Ascending aorta (tissue), 2 donors: ENCODE measurements at places on chromosomes 1 and 21. TPM values are rescaled to one million over a fixed set of nuclear protein-coding genes. Genes with fewer than 3 reads are reported as not detected.

CD1C gene
- not detected for total RNA-seq

EDN2 gene
- total RNA-seq, result not detected

GPR61 gene
- not detected for total RNA-seq

KRTAP20-4 gene
- total RNA-seq, result not detected

ATP1A2 gene
- 316 TPM for total RNA-seq

RBP7 gene
- total RNA-seq, result 119 TPM

SPRR2B gene
- total RNA-seq, result not detected

FAM72D gene
- not detected for total RNA-seq

OR10T2 gene
- not detected for total RNA-seq

GBP1 gene
- total RNA-seq, result 59.7 TPM

TMEM200B gene
- total RNA-seq, result 18.5 TPM

CELSR2 gene
- 3.6 TPM for total RNA-seq

DISC1 gene
- 16.0 TPM for total RNA-seq

DNA sequence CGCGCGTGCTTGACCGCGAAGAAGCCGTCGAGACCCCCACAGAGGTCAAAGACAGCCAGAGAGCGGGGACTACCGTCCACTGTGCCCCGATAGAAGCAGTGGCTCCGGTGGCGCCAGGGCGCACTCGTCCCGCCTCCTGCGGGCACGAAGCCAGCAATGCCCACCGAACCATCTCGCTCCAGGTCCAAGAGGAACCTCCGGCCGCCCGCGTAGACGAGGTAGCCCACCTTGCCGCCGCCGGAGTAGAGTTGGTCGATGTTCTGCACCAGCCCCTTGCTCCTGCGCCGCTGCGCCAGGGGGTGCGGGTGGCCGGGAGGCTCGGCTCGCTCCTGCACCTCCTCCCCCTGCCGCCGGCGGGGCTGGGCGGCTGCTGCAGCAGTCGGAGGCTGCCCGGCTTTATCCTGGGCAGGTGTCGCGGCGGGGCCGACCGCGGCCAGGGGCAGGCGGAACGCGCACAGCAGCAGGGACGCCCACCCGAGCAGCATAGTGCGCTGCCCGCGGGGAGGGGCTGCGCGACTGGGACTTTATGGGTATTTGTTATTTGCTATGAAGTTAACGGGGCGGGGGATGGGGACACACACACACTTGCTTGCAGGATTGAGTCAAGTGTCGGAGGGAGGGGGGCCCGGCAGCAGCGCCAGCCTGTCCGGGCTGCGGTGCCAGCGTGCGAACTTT, 844 bp downstream of the ADAMTS5 start:
- peak; percentile 63 for DNase-seq

DNA sequence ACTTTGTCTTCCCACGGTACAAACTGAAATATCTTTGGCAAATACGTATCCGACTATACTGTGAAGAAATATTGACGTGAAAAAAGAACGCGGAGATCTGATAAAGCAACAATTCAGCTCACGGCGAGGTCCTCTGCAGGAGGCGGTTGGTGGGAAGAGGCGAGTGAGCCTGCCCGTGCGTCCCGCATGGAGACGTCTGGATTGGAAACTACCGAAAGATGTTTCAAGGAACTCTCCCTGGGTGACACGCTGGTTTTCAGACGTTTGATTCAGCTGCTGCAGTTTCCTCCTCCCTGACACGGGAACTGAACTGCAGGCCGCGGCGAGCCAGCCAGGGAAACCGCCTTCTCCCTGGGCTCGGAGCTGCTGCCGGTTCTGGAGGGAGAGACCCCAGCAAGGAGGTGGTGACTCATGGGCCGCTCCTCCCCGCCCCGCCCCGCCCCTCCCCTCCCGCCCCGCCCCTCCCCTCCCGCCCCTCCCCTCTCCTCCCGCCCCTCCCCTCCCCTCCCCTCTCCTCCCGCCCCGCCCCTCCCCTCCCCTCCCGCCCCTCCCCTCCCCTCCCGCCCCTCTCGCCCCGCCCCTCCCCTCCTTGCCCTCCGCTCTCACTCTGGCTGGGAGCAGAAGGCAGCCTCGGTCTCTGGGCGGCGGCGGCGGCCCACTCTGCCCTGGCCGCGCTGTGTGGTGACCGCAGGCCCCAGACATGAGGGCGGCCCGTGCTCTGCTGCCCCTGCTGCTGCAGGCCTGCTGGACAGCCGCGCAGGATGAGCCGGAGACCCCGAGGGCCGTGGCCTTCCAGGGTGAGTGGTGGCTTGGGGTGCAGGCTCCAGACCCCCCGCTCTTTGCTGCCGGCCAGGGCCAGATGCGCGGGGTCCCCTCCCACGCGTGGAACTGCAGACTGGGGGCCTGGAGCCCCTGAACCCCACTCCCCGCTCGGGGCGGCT, at the start of gene COL6A1:
Gene COL6A1, plus strand, starts transcription at position 620 of the 941 bp plus-strand sequence. Its CDS starts 81 bp downstream, at position 701.
- DNase-seq, result no peak

DNA sequence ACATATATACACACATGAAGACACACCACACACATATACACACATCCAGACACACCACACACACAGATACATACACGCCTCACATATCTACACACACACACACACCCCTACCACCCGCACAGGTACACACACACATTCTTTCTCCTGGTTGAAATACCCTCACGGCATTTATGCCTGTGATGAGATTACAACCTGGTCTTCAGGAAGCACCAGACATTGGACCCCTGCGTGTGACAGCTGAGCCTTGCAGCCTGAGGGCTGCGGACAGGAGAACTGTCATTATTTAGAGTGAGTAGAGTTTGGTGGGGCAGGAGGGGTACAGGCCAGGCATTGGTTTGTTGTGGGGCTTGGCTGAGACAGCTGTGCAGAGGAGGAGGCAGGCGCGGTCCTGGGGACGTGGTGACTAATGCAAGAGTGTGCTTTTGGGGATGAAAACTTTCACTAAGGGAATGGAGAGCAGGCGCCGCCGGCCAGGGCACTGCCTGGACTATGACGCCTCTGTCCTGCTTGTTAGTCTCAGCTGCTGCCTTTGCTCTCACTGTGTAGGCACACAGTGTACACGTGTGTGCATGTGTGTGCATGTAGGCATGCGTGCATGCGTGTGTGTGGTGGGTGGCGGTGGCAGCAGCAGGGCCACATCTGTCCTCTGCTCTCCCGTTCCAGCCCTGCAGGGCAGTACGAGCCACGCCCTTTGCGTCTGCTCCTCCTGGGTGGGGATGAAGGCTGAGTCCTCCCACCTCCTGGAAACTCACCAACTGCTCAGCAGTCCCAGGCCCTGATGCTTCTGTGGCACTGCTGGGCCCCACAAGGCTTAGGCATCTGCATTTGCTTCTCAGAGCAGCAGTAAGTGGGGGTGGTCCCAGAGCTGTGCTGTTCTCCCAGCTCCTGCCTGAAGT, 57.6 kb downstream of the SPSB1 start:
- DNase-seq, result peak; percentile 75

DNA sequence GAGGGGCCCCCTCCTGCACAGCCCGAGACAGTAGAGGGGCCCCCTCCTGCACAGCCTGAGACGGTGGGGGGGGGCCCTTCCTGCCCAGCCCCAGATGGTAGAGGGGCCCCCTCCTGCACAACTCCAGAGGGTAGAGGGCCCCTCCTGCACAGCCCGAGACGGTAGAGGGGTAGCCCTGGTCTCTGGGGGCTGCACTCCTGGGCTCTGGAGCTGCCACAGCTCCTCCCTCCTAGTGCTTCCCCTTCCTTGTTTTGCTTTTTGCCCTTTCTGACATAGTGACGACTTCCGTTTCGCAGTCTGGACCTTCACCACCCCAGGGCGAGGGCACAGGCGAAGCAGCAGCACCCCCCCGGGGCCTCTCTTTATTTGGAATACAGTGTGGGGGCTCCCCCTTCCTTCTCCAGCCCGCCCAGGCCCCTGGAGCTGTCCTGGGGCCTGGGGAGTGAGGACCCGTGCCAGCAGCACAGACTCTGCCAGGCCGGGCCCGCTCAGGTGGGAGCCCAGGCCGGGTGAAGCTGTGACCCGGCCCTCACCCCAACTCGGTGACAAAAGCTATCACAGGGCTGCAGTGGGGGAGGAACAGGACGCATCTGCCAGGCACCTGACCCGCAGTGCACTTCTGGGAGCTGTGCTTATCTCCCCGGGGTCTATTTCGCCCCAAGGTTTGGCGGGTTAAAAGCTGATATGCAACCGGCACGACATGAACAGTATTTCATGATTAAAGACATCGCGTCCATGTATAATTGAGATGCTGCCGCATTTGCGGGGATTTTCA, 1.1 kb upstream of the PRXL2B start:
- peak; percentile 55 for DNase-seq

GRCh38 chr1:163980394-163980793, 578.6 kb upstream of the PBX1 start:
- DNase-seq, result no peak

DNA sequence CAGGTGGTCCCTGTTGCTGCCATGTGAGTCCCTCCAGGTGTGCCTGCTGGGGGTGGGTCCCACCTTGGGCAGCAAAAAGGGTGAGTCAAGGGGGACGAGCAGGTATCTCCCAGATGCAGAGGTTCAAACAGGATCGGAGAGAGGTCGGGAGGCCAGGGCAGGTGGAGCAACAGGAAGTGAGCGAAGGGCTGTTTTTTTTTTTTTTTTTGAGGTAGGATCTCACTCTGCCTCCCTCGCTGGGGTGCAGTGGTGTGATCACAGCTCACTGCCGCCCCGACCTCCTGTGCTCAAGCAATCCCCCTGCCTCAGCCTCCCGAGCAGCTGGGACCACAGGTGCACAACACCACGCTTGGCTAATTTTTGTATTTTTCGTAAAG, 39.4 kb downstream of the SLC2A7 start:
- no peak for DNase-seq

- no peak for DNase-seq
Observed at GRCh38 chr1:163561580-163562295, 240.0 kb downstream of the NUF2 start.

GRCh38 chr21:43997766-43998742, 14.1 kb upstream of the TRAPPC10 start:
- no peak for DNase-seq

DNA sequence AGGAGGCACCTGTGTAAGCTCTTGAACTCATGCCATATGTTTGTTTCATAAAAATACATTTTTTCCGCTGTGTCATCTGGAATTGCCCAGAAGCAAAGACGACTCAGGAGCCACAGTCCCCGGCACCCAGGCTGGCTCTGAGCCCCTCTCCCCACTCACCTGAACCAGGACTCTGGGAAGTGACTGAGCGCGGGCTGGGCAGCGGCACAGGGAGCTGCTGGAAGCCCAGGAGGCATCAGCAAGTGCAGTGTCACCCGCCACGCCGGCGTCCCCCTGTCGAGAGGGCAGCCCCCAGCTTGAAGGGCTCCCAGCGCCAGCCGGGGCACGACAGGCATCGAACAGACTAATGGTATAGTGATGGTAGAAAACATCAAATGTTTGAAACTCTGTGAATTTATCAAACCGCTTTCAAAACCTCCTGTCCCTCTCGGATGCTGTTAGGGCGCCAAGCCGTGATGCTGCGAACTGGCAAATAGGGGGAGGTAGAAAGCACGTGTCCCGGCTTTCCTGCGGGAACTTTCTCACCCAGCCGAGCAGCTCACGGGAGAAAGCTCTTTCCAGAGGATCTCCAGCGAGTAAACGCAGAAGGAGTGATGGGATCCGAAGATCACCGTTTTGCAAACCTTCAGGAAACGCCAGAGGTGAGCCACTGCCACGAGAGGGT, 57.8 kb upstream of the COL18A1 start:
- DNase-seq, result no peak

DNA sequence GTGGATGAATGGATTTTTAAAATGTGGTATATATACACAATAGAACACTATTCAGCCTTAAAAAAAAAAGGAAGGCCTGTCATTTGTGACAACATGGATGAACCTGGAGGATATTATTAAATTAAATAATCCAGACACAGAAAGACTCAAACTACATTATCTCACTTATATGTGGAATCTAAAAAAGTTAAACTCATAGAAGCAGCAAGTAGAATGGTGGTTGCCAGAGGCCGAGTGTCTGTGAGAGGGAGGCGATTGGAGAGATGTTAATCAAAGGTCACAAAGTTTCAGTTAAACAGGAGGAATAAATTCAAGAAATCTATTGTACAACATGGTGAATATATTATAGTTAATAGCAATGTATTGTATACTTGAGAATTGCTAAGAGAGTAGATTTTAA, 39.7 kb downstream of the ZC3H11B start:
- DNase-seq, result no peak

DNA sequence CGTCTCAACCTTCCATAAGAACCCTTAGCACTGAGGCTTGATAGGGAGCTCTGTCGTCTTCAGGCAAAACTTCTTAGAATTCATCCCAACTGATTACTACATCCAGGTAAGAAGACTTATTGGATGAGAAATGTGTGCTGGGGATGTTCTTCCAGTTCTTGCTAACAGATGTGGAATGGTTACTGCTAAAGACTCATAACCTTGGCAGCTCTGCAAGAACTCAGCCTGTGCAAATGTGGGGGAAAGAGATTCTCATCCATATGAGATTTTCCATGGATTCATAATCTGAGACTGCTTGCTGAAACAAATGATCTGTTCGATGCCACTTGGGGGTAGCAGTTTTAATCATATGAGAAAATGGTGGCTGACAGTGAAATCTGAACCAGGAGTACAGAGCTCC, 48.2 kb downstream of the NTPCR start:
- DNase-seq, result no peak

GRCh38 chr1:201305815-201306214, 22.5 kb downstream of the PKP1 start:
- no peak for DNase-seq

DNA sequence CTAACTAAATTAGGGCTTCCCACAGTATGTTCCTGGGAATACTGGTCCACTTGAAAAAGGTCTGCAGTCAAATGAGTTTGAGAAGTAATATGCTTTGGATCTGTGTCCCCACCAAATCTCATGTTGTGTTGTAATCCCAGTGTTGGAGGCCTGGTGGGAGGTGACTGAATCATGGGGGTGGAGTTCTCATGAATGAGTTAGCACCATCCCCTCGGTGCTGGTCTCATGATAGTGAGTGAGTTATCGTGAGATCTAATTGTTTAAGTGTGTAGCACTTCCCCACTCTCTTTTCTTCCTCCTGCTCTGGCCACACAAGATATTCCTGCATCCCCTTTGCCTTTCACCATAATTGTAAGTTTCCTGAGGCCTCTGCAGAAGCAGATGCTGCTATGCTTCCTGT, 16.9 kb upstream of the DMRTB1 start:
- DNase-seq, result no peak

DNA sequence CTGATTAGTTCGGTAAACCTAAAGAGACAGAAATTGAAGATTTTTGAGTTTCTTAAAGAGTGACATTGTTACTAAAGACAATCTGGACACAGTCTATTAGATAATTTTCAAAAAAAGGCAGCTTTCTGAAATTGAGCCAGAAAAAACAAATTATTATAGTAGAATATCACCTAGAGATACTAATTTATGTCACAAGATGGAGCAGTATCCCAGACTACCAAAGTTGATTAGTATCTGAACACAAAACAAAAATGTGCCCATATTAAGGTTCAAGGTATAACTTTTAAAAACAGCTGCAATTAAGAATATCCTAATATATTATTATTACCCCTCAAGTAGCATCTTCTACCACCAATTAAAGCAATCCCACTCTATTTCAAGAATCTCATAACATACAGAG, 40.5 kb upstream of the SYT2 start:
- DNase-seq, result no peak

DNA sequence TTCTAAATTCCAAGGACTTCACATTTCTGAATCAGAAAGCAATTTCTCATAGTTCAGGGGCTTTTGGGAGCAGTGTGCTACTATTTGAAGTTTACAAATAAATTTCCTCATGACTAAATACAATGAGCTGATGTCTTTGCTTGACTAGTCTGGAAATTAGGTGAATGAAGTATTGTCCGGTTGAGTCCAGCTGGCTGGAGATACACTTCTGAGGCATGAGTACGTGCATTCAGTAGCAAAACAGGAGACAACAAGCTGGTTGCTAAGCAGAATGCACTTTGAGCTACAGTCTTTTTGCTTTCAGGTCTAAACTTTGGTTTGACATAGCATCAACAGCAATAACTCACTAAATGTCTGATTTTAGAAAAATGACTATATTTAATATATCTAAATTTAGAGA, 27.1 kb downstream of the ZNHIT6 start:
- DNase-seq, result no peak

- no peak for DNase-seq
Observed at GRCh38 chr1:211986628-211987254, 48.6 kb downstream of the INTS7 start.
